Fibroblast of mammary gland (primary cell): ENCODE measurements at places on chromosomes 16 and 17.
A peak's percentile ranks its signal among the peaks of the same experiment; 100 is the strongest.

DNA sequence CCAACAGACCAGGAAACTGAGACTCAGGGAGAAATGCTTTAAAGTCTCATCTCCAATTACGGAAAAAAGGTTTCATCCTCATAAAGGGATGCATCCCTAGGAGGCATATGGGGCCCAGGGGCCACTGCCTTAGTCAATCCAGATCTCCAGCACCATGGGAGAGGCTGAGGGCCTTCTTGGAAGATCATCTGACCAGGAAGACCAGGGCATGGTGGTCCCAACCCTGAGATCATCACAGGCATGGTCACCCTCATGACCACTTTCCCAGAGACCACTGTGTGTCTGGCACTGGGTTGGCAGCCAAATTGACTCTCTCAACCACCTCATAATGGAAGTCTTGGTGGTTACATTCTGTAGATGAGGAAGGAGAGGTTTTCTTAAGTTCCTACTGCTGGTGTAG is 23.4 kb upstream of the CES5A start:
- DNase-seq, result no peak

GRCh38 chr17:81684442-81684911 is 666 bp downstream of the HGS start:
- DNase-seq, result peak; percentile 93

DNA sequence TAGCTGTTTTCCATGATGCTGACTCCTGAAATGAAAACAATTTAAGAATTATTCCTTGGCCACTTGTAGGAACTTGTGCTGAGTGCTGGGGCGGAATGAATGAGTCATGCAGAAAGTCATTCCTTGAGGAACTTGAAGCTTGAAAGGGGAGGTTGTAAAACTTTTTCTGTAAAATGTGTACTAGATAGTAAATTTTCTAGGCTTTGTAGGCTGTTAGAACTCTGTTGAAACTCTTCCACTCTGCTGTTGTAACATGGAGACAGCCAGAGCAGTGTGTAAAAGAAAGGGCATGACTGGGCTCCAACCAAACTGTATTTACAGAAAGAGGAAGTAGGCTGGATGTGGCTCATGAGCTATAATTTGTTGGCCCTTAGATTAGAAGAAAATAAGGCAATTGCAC is 46.1 kb downstream of the ABCA8 start:
- peak; percentile 92 for DNase-seq

GRCh38 chr17:50781167-50781566 is 13.8 kb upstream of the ANKRD40CL start:
- no peak for DNase-seq

DNA sequence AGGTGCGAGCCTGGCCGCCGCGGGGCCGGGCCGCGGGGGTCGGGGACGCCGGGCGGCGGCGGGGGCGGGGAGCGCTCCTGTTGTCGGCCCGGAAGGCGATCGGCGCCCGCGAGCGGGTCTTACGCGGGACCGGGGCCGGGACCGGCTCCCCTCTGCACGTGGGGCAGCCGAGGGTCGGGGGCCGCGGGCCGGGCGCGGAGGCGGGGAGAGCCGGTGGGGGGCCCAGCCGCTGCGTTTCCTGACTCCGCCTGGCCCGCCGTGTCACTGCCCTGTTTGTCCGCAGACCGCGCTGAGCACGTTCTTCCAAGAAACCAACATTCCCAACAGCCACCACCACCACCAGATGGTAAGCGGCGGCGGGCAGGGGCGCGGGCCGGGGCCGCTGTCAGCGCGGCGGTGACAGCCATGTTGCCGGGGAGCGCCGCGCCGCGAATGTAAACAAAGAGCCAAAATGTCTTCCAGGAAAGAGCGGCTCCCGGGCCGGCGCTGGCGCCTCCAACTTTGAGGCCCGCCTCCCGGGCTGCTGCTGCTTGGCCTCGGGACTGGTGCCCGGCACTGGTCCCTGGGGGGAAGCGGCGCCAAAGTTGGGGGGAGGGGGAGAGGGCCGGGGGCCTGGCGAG is 586 bp downstream of the UBALD2 start:
- no peak for DNase-seq

GRCh38 chr17:27457731-27458523 is 1.7 kb downstream of the KSR1 start:
- no peak for DNase-seq

- no peak for DNase-seq
Measured at GRCh38 chr16:10693889-10694288, 841 bp downstream of the TEKT5 start.
